ENCODE measurements at places on chromosomes 12 and 14.

- no peak for DNase-seq
Measured at GRCh38 chr14:102185360-102185759, 45.7 kb downstream of the WDR20 start.

DNA sequence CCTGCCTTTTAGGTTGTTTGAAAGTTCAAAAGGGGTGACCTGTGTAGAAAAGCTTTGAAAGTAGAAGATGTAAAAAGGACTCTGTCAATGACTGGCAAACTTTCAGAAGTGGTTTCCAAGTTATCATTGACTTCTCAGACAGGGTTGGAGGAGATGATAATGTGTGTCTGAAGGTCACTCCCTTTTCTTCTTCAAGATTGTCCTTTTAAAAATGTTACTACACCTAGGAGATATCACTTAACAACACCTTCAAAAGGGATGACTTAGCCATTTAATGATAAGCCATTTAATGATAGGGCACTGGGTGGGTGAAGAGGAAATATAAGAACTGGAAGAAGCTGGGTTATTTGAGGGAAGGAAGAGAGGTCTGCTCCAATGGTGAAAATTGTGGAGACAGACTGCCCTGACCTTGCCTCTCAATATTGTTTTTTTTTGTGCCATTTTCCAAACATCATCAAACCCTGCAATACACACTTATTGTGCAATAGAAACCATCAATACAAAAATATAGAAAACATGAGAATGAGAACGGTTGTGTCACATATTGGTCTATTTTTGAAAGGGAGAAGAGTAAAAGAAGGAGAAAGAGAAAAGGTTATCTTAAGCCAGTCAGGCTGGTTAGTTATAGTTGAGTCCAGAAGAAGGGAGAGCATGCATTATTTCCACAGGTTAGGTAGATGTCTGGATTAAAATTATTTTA, 38.8 kb downstream of the BEST3 start:
- no peak for DNase-seq

DNA sequence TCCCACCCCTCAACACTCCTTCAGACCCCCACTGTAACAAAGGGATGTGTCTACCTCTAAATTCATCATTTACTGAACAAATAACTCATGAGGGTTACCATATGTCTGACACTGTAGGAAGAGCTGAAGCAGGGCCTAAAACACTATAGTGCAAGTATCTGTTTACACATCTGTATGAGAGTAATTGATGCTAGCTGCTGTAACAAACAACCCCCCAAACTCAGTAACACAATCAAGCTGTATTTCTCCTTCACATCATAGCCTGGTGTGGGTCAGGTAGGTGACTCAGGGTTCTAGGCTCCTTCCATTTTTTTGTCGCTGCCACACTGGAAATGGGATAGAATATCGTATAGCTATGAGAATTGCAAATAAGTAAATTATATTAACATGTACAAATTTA, 65.0 kb downstream of the KICS2 start:
- DNase-seq: no peak

- no peak for DNase-seq
Measured at GRCh38 chr12:113400362-113400761, 3.3 kb downstream of the SDS start.

DNA sequence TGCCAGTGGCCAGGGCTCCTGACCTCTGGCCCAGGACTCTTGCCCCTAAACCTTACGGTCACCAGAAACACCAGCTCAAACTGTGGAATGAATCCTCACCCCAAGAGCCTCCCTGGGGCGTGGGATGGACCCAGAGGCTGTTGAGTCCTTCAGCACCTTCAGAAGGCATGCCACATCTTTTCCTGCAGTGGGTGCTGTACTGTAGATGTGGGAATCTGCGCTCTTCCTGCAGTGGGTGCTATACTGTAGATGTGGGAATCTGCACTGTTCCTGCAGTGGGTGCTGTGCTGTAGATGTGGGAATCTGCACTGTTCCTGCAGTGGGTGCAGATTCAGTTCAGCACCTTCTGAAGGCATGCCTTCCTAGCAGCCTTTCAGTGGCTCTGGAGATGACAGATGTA, 1.2 kb downstream of the KRT82 start:
- no peak for DNase-seq

DNA sequence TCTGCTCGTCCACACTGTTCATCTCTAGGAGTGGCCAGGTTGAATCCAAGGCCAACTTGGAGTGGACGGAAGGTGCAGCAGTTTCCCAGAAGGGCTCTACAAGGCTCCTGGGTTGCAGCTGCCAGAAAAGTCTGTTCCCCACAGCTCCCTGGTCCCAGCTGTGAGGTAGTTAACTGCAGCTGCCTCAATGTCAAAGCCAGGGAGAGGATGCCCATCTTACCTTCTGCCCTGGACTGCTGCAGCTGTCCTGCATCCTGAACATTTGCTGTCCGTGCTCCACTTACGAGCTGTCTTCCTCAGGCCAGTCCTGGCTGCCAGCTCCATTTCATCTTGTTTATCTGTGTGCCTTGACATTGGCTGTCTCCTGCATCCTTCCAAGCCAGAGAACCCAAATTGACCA, 227.3 kb downstream of the SLC41A2 start:
- no peak for DNase-seq

- peak; percentile 1 for DNase-seq
Measured at GRCh38 chr12:1801303-1801975, 18.9 kb upstream of the LRTM2 start.

GRCh38 chr14:74155749-74156148, 71.0 kb downstream of the LIN52 start:
- no peak for DNase-seq

DNA sequence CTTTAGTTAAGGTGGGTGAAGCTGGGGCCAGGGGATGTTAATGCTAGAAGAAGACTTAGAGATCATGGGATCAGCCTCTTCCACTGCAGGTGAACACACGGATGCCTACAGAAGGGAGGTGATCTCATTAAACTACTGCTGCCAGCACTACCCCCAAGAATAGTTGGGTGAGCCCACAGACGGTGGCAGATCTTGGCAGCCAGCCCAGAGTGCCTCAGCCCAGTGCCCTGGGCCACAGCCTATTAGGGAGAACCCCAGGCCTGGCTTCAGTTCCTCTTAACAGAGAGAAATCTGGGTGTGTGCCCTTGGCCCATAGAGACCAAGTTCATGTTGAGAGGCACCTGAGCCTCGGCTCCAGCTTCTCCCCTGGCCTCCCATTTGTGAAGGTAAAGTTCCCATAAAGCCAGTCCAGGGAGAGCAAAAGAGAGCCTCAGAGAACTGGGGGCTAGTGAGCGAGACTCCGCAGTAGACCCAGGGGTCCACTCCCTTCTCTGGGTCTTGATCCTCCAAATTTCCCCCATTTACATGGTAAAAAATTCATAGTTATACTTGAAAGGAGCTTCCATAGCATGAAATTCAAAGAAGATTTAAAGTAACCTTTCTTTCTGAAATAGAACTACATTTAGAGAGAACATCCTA, 125.0 kb upstream of the CCND2 start:
- DNase-seq: peak; percentile 21

- no peak for DNase-seq
Measured at GRCh38 chr12:13091832-13092231, 11.6 kb downstream of the GSG1 start.

- no peak for DNase-seq
Measured at GRCh38 chr14:21049271-21049673, 7.1 kb downstream of the RNASE7 start.

DNA sequence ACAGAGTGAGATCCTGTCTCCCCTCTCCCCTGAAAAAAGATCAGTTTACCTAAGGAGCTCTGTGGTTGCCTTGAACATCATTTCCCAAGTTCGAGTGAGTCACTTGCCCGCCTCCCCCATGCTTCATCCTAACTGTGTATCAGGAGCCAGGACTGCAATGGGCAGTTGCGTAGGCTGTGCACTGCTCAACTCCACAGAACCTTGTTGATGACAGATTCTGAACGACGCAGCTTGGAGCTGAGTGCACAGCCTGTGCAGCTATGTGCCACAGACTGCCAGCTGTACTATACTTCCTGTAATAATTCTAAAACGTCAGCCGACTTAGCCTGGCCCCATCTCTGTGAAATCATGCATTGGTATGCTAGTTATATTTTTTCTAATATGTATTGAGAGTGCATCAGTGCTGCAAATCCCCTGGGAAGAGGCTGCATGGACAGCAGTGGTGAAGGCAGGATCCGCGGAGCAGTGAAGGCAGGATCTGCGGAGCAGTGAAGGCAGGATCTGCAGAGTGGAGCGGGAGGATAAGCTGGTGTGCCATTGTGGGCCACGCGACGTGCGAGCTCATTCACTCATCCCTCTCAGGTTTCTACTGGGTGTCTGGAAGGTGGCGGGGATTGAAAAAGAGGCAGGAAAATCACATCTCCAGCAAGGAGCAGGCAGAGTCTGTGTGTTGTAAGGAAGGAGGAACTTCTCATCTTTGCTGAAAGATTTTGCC, 80.8 kb downstream of the GALNT9 start:
- no peak for DNase-seq

DNA sequence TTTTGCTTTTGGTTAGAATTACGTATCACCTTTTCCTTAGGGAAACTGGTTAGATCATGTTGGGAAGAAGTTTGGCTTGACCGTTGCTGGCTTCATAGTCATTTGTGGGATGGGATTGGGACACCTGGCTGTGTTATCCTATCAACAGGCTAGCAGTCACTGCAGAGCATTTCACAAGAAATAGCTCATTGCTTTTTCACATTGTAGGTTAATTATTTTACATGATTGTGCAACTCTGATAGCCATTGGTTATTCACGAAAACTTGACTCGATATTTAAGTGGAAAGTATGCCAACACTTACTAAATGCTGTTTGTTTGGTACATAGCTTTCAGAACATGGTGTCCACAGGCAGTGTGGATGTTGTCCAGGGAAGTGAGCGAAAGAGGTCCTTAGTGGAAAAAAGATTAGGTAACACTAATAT, 89.4 kb downstream of the NKX2-1 start:
- no peak for DNase-seq

GRCh38 chr14:57383125-57383745, 7.2 kb upstream of the NAA30 start:
- DNase-seq: no peak

- peak; percentile 86 for DNase-seq
Measured at GRCh38 chr12:47741340-47741703, 16.0 kb upstream of the ENDOU start.

GRCh38 chr14:54314365-54315104, 82.3 kb upstream of the CDKN3 start:
- DNase-seq: no peak

- DNase-seq: no peak
Measured at GRCh38 chr14:69066396-69067171, 86.3 kb downstream of the DCAF5 start.

GRCh38 chr14:25570483-25570882, 520.5 kb upstream of the STXBP6 start:
- no peak for DNase-seq

DNA sequence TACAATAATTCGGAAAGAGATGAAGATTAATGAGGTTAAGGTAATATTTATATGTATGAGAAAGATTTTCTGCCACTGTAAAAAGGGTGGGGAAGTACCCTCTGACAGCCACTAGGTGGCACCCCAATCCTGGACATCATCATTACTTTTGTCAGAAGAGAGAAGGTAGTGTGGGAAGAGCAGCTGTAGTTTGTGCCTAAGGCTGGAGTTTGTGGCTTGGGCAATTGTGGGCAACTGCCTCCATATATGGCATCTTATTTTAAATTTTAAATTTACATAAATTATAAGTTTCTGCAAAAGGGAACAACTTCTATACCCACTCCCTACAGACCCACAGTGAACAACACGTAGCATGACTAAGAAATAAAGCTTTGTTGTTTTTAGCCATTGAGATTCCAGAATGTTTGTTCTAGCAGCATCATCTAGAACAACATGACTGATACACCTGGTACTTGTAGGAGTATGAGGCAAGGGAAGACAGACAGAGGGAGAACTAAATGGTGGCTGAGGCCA, 34.4 kb upstream of the SYCP3 start:
- peak; percentile 66 for DNase-seq

DNA sequence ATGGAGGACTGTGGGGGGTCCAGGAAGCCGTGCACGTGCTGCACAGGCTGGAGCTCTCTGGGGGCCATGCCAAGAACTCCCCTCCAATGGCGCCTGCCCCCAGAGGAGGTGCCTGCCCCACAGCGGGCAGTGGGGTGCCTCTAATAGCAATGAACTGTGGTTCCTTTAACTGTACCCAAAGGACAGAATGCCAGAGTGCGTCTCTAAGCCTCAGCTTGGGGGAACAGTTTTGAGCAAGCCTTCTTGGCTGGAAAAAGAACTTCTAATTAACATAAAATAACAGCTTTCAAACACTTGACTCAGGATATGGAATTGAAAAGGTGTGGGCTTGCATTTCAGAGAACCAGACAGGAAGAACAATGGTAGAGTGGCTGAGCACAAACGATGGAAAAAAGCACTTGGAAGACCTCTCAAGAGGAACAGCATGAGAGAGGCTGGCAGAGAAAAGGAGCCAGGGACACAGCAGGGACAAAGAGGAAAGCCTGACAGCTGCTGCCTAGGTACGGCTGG, 195.6 kb downstream of the TTC7B start:
- no peak for DNase-seq

GRCh38 chr12:98754095-98754494, 109.0 kb downstream of the APAF1 start:
- no peak for DNase-seq

DNA sequence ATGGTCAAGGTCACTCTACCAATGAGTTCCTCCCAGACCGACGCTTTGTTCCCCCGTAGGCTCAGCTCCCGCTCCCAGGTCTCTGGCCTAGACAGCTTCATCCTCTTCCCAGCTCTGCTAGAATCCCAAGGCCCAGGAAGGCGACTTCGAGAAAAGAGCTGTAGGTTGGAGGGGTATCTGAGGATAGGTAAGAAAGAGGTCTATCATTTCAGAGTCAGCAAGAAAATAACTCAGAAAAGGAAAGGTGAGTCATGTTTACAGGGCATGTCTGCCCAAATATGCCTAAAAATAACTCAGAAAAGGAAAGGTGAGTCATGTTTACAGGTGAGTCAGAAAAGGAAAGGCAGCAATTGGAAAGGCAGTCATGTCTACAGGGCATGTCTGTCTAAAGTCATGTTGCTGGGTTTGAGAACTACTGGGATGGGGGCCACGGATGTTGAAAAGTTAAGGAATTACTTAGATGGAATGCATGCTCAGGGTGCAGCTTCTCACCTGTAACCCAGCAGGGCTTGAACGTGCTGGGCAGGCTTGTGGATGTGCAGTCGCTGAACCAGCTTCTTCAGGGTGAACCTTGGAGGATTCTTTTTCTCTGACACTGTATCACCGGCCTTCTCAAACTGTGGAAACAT, 12.2 kb downstream of the TEP1 start:
- no peak for DNase-seq

DNA sequence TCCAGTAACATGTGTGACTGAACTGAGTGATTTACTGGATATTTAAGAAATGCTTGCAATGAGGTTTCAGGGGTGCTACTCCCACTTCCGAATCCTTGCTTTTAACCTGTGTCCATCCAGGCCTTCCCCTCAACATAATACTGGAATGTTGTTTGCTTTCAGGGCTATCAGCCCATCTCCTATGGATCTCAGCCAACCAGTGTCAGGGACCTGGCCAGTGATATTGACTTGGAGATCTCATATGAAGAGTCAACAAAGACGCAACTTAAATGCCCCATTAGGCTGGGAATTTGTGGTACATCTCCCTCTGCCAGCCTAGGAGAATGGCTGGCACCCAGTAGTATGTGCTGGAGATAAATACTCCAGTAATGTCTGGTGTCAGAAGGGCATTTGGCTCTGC, 889 bp upstream of the IFT43 start:
- no peak for DNase-seq
